Lung (tissue), 17 donors: ENCODE measurements at places on chromosomes 6 and 20. TPM values are rescaled to one million over a fixed set of nuclear protein-coding genes. Genes with fewer than 3 reads are reported as not detected.

The PDE10A gene
- polyA plus RNA-seq, result 1.2 TPM

The PGM3 gene
- 10.0 TPM for polyA plus RNA-seq

The TBX18 gene
- polyA plus RNA-seq, result 0.05 TPM

The HLA-DMA gene
- 240 TPM for polyA plus RNA-seq

The NMBR gene
- 0.05 TPM for polyA plus RNA-seq

The NELFE gene
- polyA plus RNA-seq, result 53.1 TPM

The EPHA7 gene
- polyA plus RNA-seq, result 0.08 TPM

The SALL4 gene
- polyA plus RNA-seq, result 0.06 TPM

The ADGRF4 gene
- 0.16 TPM for polyA plus RNA-seq

The POM121L2 gene
- polyA plus RNA-seq, result not detected

The MCHR2 gene
- polyA plus RNA-seq, result not detected

The TULP1 gene
- 0.26 TPM for polyA plus RNA-seq

The PTPN1 gene
- polyA plus RNA-seq, result 62.0 TPM

The DPPA5 gene
- not detected for polyA plus RNA-seq

The FARS2 gene
- polyA plus RNA-seq, result 9.2 TPM

The BHLHE23 gene
- polyA plus RNA-seq, result not detected

The RFX6 gene
- 0.01 TPM for polyA plus RNA-seq
